T follicular helper cell (primary cell): ENCODE measurements at places on chromosomes 1 and 21.

- no peak for DNase-seq
Measured at GRCh38 chr1:98478121-98478520, 183.4 kb upstream of the SNX7 start.

DNA sequence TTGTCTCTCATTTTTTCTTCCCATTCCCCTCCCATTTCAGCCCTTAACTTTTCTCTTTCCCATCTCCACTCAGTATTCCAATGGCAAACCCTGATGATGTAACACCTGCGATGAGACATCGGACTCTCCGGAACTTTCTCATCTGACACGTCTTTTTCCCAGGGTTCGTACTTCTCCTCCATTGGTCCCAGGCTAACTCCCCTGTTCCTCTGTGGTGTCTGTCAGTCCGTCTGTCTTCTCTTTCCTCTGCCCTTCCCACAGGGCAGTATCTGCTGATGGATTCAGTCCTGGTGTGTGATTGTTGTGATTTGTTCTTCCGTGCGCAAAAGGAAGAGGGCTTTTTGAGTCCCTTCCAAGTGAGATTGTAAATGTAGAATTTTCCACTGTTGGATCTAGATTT lies 27.7 kb downstream of the VANGL2 start:
- DNase-seq, result no peak

- DNase-seq, result no peak
Measured at GRCh38 chr1:198283222-198283621, 126.4 kb downstream of the NEK7 start.

- no peak for DNase-seq
Measured at GRCh38 chr1:107228704-107229371, 88.0 kb downstream of the NTNG1 start.

DNA sequence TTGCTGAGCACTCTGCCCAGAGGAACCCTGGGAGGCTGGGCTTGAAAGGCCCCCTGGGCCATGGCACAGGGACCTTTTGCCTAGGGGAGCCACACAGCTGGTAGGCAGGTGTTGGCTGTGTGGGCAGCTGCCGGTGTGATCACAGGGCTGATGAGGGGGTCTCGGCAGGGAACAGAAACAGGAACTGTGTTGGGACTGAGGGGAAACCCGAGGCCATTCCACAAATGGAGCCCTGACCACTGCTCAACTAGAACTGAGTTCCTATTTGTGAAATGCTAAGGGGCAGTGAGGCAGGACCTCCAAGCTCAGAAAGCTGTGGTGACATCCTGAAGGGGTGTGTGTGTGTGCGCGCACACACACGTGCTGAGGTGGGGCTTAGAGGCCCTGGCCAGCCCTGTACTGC lies 6.4 kb upstream of the THEM5 start:
- DNase-seq, result no peak

DNA sequence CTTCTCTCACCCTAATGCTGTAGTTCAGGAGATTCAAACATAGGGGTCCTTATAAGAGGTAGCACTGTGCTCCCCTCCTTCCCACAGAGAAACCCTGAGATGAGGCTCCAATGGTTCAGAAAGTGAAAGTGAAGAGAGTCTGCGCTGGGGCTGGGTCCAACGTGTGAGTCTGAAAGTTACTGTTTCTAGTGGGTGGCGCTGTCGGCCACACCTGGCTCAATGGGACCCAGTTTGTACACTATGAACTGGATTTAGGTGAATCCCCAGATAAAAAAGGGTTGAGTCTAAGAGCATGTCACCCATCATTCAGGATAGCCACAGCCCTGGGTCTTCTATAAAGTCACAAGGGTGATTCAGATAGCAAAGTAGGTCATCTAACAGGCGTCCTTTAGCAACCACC lies 2.8 kb downstream of the SMCP start:
- DNase-seq, result no peak

GRCh38 chr1:218468711-218469110 lies 123.6 kb downstream of the TGFB2 start:
- DNase-seq, result no peak

- no peak for DNase-seq
Measured at GRCh38 chr21:31457675-31458074, 113.6 kb upstream of the TIAM1 start.

GRCh38 chr1:178055093-178055492 lies 38.8 kb upstream of the RASAL2 start:
- no peak for DNase-seq

DNA sequence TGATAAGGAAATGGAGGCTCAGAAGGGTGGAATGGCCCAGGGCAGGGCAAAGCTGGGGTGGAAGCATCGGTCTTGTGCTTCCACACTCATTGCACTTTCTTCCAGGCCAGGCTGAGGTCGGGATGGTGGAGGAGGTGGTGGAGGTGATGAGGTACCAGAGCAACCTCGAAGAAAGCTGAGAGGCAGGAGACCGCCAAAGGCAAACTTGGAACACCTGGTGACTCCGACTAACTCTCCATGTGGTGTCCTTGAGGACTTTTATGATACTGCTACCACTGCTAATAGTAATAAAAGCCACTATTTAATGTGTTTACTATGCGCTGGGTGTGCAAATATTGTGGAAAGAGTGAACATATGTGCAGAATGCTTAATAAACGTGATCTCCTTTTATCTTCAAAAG lies 16.9 kb upstream of the BTG2 start:
- no peak for DNase-seq

DNA sequence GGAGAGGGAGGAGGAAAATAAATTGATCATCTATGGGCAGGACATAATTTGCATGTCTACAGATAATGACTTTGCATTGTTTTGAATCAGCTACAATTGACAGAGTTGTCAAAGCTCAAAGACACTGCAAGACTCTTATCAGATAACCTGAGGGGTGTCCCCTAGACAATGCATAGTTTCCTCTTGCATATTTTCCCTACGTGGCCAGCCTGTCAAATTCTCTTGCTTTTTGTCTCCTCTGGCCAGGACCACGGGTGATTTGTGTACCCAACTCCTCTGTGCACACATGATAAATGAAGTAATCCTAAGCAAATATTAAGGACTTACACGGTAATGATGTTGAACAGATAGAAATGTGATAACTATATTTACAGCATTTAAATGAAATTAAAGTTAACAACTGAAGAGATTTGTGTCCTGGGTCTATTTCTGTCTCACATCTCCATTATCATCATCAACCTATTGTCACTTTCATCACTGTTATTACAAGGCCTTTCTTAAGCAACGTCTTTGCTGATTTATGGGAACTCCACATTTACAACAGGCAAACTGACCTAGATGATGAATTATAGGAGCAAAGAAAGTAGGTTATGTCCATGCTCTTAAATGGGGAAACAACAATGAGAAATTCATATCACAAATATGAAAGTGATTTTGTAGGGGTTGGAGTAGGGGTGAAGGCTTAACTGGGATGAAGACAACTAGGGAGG lies 18.8 kb downstream of the BATF3 start:
- no peak for DNase-seq
